Fibroblast of the aortic adventitia (primary cell): ENCODE measurements at places on chromosomes 6 and 20.

- no peak for DNase-seq
These were observed 57.5 kb upstream of the SLC4A11 start for GRCh38 chr20:3296261-3297078.

GRCh38 chr6:161066511-161066910 is 74.9 kb downstream of the MAP3K4 start:
- DNase-seq = no peak

DNA sequence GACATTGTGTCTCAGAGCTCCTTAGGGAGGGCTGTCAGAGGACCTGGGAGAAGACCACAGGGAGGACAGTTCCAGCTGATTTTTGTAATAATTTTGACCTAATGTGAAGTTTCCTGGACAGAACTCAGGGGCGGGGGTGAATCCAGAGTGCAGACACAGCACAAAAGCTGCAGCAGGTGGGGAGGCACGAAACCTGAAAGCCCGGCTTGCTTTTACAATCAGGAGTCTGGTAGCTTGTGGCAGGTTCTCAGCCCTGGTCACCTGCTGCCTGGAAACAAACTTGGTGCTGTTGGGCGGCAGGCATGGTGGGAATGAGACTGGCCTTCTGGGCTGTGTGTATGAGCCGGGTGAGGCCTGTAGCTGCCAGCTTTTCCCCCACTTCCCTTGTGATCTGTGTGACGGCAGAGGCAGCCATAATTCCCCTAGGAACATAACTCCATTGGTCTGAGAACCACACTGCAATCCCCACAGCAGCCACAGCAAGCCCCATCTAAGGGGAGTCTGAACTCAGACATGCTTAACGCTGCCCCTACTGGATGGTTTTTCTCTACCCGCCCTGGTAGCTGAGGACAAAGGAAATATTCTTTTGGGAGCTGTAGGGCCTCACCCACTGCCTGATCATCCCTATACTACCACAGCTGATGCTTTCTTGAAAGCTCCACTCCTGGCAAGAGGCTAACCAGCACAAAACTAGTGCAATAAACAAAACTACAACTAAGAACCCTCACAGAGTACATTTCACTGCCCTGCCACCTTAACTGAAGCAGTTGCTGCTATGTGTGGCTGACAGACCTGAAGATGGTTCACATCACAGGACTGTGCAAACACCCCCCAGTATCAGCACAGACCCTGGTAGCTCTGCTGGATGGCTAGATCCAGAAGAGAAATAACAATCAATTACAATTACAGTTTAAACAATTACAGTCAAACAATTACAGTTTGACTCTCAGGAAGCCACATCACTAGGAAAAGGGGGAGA is 1055.1 kb upstream of the GJE1 start:
- DNase-seq = no peak

- no peak for DNase-seq
These were observed 35.3 kb downstream of the TMEM181 start for GRCh38 chr6:158595223-158595622.

DNA sequence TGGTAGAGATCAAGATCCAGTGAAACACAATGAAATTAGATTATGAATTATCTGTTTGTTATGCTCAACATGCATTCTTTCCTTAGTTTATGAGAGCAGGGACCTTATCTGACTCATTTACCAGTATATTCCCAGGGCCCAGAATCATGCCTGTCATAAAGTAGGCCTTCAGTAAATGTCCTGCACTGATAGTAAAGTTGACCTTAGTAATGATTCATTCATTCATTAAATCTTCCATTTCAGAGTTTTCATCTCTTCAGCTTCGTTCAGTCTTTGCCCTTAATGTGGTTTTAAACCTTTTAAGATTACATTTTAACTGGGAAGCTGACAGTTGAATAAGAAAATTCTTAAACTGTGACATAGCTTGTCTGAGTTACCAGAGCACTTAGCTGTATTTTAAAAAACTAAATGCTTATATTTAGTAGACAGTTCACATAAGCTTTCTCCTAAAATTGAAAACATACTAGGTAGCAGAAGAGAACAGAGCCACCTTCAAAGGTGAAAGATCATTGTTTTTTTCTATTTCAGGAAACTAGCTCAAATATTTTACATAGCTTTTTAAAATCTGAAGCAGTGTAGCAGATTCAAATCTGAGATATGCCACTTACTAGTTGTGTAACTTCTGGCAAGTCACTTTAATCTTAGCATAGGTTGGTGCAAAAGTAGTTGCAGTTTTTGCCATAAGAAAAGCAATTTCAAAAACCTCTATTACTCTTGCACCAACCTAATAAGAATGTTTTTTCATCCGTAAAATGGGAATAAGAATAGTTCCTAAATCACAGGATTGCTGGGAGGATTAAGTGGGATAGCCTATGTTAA is 41.4 kb downstream of the MCM8 start:
- no peak for DNase-seq

GRCh38 chr6:110741517-110741916 is 73.8 kb downstream of the CDK19 start:
- DNase-seq = no peak

DNA sequence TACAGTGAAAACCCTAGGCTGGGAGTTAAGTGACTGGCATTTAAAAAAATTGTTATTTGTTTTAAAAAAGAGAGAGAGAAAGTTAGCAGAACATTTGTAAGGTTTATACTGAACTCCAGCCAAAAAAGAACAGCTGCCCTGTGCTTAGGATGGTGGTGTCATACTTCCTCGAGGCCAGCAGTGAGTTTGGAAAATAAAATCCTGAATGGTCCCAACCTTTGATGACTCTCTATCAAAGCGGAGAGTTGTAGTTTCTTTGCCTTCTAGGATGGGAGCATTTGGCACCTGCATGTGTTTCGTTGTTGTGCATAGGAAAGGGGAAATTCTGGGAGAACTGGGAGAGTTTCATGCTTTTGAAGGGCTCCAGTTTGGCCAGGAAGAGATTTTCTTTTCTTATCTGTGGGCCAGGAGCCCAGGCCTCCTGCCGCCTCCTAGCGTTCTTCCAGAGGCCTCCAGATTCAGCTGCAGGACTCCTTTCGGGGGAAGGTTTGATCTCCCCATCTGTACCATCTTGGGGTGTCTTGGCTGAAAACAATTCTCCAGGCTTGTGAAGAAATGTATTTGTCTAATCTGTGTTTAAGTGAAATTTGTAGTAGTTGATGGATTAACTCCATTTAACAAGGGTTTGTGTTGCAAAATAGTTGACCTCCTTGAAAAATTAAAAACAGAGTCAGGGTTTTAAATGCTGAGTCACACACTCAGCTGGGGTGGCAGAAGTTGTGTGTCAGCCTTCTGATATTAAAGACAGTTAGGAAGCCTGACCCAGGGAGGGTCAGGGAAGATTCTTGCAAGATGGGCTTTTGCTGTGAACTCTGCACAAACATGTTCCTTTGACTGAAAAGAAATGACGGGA is 63.4 kb downstream of the TXNDC5 start:
- peak; percentile 87 for DNase-seq

- no peak for DNase-seq
These were observed 381.6 kb upstream of the CNR1 start for GRCh38 chr6:88547768-88548167.
